ENCODE measurements at places on chromosomes 7 and 10.

- DNase-seq: no peak
Observed at GRCh38 chr10:69470463-69471384, 19.5 kb downstream of the TSPAN15 start.

- DNase-seq: no peak
Observed at GRCh38 chr10:101643546-101643945, 51.4 kb downstream of the FBXW4 start.

DNA sequence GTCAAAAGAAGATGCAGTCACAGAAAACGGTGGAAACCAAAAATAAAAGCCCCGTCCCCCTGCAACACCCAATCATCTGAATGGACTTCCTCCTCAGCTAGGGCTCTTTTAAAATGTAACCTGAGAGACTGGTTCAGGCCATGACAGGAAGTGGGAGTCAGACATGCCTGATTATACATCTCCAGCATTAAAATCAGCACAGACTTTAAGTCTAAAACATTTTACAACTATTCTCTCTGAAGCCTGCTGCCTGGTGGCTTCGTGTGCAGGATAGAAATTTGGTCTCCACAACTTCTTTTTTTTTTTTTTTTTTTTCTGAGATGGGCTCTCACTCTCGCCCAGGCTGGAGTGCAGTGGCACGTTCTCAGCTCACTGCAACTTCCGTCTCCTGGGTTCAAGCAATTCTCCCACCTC is 30.3 kb downstream of the HACD1 start:
- DNase-seq: no peak

DNA sequence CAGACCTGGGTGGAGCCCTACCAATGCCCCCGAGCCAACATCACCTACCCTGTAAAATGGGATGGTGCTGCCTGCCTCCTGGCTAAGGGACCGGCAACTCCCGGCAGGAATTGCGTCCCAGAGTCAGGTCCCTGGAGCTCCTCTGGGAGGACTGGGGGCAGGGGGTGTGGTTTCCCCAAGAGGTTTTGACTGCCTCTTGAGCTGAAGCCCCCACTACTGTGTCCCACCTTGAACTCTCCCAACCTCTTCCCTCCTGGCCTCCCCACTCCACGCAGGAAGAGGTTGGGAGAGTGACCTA is 1.3 kb downstream of the SH2B2 start:
- DNase-seq: no peak

Measured in activated CD4-positive, alpha-beta T cell treated with anti-CD3 and anti-CD28 coated beads, Interleukin-2, Interleukin-6, amounts not matched to agents 100 ng/mL and 50 ng/mL, durations not matched to agents 16 hours and 8 hours (primary cell).